ENCODE measurements at places on chromosomes 16 and 17.

GRCh38 chr17:65463242-65463641 lies 98.2 kb downstream of the AXIN2 start:
- H3K4me3 ChIP-seq = no peak overlapping the region
- H3K4me1 ChIP-seq = no peaks in the 10 kb centered on the region
- DNase-seq = no peak
- H3K27me3 ChIP-seq = no peaks in the 10 kb centered on the region
- H3K36me3 ChIP-seq = no peaks in the 10 kb centered on the region

DNA sequence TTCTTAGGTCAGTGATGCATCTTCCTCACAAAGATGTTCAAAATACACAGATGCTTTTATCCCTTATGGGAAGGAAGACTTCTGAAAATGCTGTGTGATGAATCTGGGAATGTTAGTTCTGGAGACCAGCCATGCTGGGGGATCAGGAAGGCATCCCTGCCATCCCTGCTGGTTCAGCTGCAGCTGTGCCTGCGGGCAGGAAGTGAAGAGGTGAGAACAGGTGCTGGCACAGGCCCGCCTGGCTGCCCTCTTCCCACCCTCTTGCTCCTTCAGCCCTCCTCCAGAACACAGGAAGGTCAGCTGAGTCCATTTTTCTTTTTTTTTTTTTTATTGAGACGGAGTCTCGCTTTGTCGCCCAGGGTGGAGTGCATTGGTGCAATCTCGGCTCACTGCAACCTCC lies 15.2 kb downstream of the RAB11FIP3 start:
- no peaks in the 10 kb centered on the region for H3K27me3 ChIP-seq
- no peak for DNase-seq
- H3K4me1 ChIP-seq = no peaks in the 10 kb centered on the region
- no peak overlapping the region for H3K4me3 ChIP-seq

- no peak overlapping the region for H3K27ac ChIP-seq
- no peaks in the 10 kb centered on the region for H3K27me3 ChIP-seq
- no peaks in the 10 kb centered on the region for H3K36me3 ChIP-seq
- no peak overlapping the region for H3K4me3 ChIP-seq
- no peak for DNase-seq
Measured at GRCh38 chr16:56119133-56119532, 72.2 kb upstream of the GNAO1 start.

DNA sequence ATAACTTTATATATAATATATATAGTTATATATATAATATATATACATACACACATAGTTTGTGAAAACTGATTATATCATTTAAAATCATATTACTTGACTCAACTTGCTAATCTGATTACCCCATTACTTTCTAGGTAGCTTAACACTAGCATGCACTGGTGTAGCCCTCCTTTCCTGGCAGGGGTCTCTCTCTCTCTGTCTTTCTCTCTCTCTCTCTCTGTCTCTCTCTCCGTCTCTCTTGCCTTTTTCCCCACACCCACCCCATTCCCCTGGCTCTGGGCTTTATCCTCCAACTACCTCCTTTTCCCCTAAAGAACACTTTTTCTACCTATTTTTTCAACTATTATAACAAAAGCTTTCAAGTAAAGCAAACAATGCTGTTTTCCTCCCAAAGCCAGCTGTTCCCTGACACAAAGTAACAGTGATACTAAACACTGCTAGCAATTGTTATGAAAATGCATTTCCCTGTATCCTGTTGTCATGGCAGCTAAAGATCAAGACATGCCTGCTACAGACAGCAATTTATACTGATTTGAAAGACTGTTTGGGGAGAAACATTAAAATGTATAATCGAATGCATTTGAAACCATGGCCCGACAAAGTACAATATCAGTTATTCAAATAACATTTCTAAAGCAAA lies 89.4 kb downstream of the CHD9NB start:
- DNase-seq = peak; percentile 2
- no peak overlapping the region for H3K4me3 ChIP-seq
- no peaks in the 10 kb centered on the region for H3K4me1 ChIP-seq
- H3K27ac ChIP-seq = no peak overlapping the region

- H3K36me3 ChIP-seq = peaks cover 3% of the 10 kb centered on the region
- H3K4me3 ChIP-seq = no peak overlapping the region
- DNase-seq = no peak
- no peaks in the 10 kb centered on the region for H3K27me3 ChIP-seq
- H3K4me1 ChIP-seq = peaks cover 2% of the 10 kb centered on the region
Measured at GRCh38 chr16:11140867-11141266, 115.1 kb downstream of the SOCS1 start.
